Stimulated activated CD8-positive, alpha-beta memory T cell treated with anti-CD3 and anti-CD28 coated beads, Interleukin-4, amount 100 ng/mL, for 1 hour (primary cell): ENCODE measurements at places on chromosomes 3 and 15.

GRCh38 chr3:188470508-188471130 is 316.7 kb downstream of the LPP start:
- no peak for DNase-seq

GRCh38 chr3:31532587-31533168 is at the start of gene STT3B:
STT3B (plus strand) TSS chr3:31532925; CDS start chr3:31532999, 74 bp downstream.
- DNase-seq, result peak; percentile 50

DNA sequence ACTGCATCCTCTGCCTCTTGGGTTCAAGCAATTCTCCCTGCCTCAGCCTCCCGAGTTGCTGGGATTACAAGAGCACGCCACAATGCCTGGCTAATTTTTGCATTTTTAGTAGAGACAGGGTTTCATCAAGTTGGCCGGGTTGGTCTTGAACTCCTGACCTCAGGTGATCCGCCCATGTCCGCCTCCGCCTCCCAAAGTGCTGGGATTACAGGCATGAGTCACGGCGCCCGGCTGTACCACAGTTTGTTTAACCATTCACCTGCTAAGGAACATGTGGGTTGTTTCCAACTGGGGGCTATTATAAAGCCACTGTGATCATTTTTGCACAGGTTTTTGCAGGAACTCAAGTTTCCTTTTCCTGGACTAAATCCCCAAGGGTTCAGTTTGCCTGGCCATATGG is 123.2 kb upstream of the RAP2B start:
- no peak for DNase-seq

- no peak for DNase-seq
Observed at GRCh38 chr15:34012461-34013028, 26.5 kb downstream of the AVEN start.

DNA sequence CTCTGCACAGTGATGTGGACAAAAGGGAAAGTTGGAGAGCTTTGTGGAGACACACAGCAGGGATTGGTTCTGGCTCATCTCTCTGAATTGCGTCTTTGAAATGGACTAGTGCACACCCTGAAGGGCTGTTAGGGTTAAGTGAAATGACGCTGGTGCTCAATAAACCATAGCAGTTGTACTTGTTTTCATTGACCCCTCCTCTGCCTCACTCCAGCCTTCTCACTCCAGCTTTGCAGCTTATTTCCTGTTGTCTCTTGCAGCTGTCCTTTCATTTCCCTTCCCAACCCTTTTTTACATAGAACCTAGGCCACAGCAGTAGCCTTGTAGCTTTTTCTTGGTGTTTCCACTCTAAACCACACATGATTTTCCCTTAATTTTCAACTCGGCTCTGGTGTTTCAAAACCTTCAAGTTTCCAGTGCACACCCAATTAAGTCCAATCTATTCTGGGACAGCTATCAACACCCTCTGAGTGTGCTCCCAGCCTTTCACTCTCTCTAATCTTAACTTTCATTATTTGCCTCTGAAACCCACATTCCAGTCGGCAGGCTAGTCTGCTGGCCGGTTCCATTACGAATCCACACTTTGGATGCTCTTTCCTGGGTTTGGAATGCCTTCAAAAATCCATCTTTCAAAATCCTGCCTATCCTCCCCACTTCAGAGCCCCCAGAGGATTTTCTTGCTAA is 6.4 kb downstream of the C3orf52 start:
- DNase-seq, result no peak

DNA sequence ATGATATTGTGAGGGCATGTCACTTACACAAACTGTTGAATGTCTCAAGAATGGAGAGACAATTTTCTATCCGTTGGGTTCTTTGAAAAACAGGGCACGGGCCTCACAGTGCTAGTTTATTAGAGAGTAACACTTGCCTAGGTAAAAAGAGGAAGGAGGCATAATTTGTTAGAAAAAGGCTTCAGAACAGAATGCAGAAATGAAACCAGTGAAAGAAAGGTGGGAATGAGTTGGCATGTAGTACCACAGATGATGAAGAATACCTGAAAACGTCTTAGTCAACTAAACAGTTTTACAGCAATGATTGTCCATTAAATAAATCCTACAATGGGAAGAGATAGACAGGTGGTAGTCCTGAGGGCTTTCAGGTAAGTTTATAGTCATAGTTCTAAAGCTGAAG is 1399.7 kb upstream of the CADM2 start:
- no peak for DNase-seq

DNA sequence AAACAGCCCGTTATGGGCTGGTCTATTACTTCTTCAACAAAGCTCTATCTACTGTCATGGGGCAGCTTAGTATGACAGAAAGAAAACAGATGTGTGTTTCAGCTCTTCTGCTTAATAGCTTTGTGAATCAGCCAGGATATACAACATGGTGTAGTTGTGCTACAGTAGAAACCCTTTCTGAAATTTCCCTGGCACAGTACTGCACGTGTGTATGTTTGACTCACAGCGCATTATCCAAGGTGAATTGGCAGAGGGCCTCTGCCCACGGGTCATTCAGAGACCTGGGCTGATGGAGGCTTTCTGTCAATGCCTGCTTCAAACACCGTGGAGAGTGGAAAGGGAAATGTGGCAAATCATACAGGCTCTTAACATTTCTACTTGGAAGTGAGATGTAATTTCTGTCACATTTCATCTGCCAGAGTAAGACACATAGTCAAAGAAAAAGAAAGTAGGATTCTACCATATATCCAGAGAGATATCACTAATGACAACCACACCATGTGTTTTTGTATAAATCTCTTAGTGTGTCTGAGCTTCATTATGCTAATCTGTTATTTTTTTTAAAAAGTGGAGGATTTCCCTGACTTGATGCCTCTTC is 505.1 kb downstream of the CNTN4 start:
- no peak for DNase-seq

DNA sequence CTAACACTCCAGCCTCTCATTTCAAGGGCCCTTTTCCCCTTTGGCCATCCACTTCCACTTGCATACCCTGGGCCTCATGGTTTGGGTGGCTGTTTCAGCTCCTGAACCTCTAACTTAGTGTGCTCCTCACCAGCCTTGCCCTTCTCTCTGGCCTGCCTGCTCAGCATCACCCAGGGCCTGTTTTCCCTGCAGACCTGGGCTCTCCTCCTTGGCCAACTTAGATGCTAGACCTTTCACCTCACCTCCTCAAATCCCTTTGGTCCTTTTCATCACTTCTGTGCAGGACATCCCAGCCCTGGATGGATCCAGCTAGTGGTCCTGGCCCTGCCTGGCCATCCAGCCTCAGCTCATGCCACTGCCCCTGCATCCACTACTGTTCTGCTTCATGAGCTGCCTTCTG is 95.4 kb downstream of the CACNA1D start:
- DNase-seq, result no peak

DNA sequence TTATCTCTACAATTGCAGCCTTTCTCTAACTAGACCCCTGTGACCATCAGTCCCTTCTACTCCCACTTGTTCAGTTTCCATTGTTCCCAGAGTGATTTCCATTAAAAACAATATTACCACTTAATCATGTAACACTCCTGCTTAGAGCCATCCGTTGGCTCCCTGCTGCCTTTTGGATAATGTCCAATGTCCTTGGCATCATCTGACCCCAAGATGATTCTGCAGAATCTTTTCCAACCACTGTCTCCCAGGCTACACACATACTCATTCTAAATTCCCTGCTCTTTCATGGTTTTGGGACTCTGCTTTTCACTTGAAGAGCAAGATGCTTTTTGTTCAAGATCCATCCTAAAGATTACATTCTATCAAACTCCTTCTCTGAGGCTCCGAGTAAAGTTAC is 7.1 kb downstream of the KCNH8 start:
- DNase-seq, result no peak

GRCh38 chr15:74264081-74264501 is 28.0 kb downstream of the CCDC33 start:
- DNase-seq, result no peak

DNA sequence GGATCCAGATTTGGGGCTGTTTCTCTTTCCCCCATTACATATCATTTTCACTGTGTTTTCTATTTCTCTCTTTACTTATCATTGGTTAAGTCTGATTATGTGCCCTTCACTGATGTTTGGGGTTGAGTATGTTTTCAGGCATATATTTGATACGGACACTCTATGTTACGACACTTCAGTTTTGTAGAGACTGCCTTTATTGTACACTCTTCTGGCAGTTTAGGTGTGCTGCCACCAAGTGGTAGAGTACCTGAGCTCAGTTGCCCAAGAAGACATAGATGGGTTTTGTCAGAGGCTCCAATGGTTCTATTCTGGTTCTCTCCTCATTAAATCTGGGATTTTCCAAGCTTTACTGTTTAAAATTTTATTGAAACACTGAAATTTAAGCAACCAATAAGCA is 255.0 kb upstream of the ROPN1 start:
- DNase-seq, result no peak

GRCh38 chr3:126064627-126065258 is 19.2 kb downstream of the SLC41A3 start:
- DNase-seq, result no peak

DNA sequence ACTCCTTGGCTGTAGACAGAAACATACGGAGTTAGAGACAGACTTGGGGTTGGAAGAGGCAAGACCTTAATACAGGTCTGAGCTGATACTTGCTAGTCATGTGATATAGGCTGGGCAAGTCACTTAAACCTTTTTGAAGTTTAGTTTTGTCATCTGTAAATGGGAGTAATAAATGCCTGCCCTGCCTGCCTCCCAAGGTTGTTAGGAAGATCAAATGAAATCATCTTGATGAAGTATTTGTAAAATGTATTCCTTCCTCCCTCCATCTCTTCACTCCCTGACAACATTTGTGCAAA is 2.9 kb downstream of the PXK start:
- DNase-seq, result no peak

- DNase-seq, result no peak
Observed at GRCh38 chr3:59981377-59981776, 931.6 kb upstream of the CFAP20DC start.

GRCh38 chr3:58034738-58035523 is 26.7 kb downstream of the FLNB start:
- no peak for DNase-seq

DNA sequence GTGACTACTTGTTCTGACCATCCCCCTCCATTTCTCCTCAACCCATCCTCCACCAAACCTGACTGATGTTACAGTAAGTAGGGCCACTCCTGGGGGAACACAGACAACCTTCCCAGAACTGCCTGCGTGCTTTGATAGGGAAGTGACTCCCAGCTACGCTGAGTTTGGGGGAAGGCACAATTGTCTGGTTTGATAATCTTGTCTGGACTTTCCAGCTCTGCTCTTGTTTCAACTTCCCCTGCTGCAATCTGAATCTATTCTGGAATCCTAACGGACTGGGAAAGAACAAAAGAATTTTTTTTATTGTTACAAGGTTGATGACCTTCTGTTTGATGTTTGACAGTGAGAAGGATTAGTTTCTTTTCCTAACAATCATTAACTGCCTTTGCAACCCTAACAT is 895.6 kb downstream of the ROBO1 start:
- DNase-seq, result no peak

GRCh38 chr3:132433121-132433520 is 15.8 kb downstream of the DNAJC13 start:
- no peak for DNase-seq

GRCh38 chr3:189776149-189776824 is 145.1 kb downstream of the TP63 start:
- DNase-seq, result no peak

- DNase-seq, result no peak
Observed at GRCh38 chr15:57387564-57388076, 11.3 kb downstream of the CGNL1 start.

DNA sequence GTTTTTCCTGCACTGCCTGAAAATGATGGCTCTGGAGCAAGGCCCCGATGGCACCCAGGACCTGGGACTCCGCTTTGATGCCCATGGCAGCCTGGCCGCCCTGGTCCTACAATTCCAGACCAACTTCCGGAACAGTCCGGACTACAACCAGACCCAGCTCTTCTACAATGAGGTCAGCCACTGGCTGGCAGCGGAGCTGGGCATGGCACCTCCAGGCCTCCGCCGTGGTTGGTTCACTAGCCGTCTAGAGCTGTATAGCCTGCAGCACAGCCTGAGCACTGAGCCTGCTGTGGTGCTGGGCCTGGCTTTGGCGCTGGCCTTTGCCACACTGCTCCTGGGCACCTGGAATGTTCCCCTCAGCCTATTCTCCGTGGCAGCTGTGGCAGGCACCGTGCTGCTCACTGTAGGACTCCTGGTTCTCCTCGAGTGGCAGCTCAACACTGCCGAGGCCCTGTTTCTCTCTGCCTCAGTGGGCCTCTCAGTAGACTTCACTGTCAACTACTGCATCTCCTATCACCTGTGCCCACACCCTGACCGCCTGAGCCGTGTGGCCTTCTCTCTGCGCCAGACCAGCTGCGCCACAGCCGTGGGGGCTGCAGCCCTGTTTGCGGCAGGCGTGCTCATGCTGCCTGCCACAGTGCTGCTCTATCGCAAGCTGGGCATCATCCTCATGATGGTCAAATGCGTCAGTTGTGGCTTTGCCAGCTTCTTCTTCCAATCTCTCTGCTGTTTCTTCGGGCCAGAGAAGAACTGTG is 10.9 kb downstream of the DISP2 start:
- no peak for DNase-seq

DNA sequence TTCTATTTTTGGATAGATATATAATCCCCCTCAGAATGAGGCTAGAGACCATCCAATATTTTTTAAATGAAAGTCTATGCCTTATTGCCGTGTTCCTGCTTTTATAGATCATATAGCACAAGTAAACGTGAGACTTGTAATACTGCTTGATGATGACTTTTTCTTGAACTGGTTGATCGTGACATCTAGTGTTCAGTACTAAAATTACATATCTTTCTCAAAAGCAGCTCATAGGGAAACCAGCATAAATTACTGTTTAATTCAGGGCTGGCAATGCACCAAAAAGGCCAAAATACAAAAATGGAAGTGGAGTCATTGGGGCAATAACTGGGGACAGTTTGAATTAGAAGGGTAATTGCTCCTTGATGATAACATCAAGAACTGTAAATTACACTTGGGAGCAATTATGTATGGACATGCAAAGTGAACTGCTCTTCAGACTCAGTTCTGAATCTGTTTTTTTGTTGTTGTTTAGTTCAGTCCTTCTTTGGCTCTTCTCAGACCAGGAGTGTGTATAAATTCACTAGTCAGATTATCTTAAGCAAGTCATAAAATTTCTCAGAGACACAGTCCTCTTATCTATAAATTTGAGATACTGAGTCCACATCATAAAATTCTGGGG is 325.3 kb downstream of the THSD4 start:
- DNase-seq, result no peak
